ENCODE measurements at places on chromosomes 5 and 9.

DNA sequence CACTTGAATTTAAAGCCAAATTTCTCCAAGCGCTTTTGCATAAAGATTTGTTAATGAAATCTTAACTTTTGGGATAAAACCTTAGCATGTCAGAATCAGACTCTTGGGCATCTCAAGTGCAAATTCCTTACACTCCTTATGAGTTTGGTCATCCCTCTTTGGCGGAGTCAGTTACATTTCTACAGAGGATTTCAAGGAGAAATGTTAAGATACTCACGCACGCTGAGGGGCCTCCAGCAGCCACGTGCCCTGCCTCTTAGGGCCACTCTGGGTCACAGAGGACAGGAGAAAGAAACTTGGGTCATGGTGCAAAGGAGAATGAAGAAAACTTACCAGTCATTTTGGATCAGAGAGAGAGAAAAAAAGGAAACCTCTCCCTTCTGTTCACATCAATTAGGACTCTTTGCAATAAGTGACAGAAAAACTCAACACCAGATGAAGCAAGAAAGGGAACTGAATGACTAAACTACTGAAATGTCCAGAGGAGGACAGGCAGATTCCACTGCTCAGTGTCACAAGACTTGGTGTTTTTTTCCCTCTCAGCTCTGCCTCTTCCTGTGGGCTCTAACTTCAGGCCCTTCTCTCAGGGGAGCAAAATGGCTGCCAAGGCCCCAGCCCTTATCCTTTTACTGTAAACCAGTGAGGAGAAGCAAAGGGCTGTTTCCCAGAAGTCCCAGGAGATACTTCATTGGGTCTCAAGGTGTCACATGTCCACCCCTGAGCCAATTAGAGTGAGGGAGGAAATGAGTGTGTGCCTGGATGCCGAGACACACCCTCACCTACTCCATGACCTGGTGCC, 63.3 kb upstream of the NFIL3 start:
- peak; percentile 23 for DNase-seq

GRCh38 chr9:68626526-68626925, 78.5 kb upstream of the PIP5K1B start:
- no peak for DNase-seq

GRCh38 chr5:171137768-171138525, 171.1 kb upstream of the TLX3 start:
- no peak for DNase-seq

GRCh38 chr9:138073808-138074207, 196.2 kb downstream of the CACNA1B start:
- no peak for DNase-seq
